ENCODE measurements at places on chromosomes 7 and 10.

DNA sequence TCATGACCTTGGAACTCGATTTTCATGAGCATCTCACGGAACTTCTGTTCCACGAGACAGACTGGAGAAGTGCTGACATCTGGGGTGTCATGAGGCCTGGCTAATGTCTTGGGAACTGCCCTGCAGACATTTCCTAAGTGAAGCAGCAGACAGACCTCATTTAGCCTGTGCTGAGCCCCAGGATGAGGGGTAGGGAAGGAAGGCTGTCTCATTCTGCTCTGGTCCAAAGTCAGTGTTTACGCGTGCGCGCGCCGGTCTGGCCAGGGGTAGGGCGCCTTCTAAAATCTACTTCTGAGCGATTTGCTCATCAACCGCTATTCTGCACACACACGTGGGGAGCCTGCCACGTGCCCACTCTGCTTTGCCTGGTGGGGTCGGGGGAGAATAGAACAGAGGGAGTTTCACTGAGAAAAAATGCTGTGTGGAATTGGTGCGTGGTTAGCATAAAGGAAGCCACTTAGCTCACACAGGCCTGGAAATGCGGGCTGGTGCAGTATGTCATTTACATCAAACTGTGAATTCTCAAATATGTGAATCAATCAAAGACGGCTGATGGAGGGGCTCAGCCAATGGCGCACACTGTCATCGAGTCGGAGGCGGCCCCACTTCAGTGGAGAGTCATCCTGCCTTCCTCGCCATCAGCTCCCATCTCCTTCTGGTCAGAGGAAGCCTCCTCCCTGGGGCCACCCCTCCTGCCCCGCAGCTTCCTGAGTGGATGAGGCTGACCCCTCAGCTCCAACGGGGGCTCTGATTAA, 335.1 kb downstream of the ADARB2 start:
- no peak for DNase-seq

DNA sequence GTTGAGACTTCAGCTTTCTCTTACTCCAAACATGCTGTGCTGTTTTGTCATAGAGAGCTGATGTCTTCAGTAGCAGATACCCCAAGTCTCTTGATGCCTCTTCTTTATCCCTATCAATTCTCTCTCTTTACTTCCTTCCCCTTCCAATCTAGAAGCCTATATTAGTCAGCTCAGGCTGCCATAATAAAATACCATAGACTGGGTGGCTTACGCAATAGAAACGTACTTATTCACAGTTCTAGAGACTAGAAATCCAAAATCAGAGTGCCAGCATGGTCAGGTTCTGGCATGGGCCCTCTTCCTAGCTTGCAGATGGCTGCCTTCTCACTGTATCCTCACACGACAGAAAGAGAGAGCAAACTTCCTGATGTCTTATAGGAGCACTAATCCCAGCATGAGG, 9.0 kb upstream of the GARS1 start:
- no peak for DNase-seq

- no peak for DNase-seq
Measured at GRCh38 chr7:108464743-108465142, 8.5 kb upstream of the NRCAM start.

- no peak for DNase-seq
Measured at GRCh38 chr10:132712291-132712690, 73.7 kb downstream of the NKX6-2 start.

GRCh38 chr10:77463967-77464745, 173.5 kb downstream of the KCNMA1 start:
- DNase-seq: no peak

DNA sequence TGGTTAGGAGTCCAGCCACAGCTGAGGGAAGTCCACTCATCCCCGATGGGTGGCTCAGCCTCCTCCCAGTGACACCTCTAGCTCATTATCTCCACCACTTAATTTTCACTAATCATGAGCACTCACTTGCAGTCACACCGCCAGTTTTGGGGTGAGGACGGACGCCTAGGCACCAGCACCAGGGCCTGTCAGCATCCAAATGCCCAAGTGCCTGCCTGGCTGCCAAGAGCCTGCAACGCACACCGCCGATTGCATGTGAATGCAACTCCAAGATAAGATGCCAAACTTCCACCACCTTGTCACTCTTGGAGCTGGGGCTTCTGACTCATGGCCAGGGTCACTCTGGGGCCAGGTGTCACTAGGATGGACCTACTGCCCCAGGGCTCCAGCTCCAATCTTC, 24.4 kb upstream of the SMARCD3 start:
- DNase-seq: no peak

GRCh38 chr7:24496036-24496435, 77.2 kb upstream of the PALS2 start:
- no peak for DNase-seq

DNA sequence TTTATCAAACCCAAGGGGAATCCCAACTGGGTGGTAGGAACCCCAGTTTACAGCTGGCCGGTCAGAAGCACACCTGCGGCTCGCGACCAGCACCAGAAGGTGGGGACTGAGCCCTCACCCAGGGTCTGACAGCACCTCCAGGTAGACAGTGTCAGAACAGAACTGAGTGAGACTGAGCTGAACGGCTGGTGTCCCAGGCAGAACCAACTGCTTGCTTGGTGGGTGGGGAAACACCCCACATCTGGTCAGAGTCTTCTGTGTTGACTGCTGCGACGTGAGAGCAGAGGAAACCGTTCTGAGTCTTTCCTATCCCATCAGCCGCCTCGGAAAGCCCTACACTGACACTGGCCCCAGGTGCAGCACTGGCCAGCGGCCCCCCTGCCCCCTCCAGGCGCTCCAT, 160.7 kb downstream of the MAD1L1 start:
- no peak for DNase-seq

DNA sequence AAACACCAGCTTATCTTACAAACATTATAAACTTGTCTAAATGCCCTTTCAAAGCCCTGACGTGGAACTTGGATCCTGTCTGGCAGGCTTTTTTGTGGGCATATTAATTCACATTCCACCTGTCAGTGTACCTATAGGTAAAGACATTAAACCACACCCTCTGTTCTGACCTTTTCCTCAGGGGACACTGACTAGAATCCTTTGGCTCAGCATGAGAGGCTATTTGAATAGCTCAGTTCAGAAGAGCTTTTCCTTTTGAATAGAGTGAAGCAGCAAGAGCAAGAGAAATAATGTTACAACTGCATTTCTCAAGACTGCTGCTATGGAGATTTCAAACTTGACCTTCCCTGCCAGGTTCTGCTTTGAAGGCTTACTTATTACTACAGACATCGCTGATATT, 76.9 kb downstream of the CYP51A1 start:
- DNase-seq: no peak

DNA sequence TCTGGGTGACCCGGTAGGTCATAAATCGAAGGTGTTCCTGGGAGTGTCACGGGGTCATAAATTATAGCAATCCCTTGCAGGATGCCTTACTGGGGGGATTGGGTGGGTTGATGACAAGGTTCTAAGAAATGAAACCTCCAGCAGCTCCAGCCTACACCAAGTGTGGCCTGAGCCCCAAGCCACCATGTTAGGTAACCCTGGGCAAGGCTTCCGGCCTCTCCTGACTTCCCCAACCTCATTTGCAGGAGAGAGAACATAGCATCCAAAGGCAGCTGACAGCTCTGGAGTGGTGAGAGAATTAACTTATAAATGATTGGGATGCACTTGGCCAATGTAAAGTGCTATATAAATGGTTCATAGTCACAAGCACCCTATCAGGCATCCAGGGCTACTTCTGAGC, 52.8 kb upstream of the TMEM273 start:
- DNase-seq: no peak

DNA sequence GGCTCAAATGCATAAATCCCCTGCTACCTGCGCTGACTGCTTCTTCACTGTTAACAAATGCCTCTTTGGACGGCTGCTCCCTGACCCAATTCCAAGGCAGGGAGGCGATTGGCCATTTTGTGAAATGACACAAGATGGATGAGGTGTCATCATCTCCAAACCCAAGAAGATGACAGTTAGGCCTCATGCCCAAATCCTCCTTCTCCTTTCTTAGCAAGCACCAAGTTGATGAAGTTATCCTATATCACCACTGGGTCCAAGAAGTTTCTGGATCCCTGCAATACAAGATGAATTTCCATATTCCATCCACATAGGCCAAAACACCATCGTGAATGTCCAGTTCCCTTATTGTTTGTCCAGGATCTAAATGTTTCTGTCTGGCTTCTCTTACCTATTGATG, 98.5 kb upstream of the RAB11FIP2 start:
- no peak for DNase-seq

DNA sequence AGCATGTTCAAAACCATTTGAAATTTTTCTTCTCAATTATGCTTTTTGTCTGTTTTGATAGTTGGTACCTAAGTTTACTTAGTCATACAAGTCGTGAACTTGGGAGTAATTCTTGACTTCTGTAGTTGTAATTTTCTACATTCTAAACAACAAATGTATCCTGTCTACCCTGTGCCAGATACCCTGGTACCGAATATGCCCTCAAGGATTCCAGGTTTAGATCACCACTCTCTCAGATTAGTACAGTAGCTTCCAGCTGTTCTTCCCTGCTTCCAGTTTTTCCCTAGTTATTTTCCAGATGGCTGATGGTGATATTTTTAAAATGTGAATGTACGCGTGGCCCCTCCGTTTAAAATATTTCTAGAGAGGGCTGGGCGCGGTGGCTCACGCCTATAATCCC, 6.5 kb downstream of the STAM start:
- no peak for DNase-seq

DNA sequence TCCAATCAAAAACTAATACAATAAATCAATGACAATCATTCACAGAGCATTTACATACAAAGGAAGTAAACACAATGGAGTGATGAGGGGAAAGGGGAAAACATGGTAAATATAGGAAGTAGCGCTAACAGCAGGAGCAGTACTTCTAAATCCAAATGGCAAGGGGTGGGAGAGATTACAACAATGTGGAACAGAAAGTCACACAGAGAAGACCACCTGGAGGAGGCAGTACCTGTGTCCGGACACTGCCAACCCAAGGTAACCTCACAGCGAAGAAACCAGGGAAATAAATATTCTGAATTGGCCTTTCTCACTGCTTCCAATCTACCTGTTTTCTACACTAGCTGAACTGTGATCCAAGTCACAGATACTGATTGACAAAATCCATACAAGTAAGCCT, 58.2 kb downstream of the ABI1 start:
- DNase-seq: no peak

DNA sequence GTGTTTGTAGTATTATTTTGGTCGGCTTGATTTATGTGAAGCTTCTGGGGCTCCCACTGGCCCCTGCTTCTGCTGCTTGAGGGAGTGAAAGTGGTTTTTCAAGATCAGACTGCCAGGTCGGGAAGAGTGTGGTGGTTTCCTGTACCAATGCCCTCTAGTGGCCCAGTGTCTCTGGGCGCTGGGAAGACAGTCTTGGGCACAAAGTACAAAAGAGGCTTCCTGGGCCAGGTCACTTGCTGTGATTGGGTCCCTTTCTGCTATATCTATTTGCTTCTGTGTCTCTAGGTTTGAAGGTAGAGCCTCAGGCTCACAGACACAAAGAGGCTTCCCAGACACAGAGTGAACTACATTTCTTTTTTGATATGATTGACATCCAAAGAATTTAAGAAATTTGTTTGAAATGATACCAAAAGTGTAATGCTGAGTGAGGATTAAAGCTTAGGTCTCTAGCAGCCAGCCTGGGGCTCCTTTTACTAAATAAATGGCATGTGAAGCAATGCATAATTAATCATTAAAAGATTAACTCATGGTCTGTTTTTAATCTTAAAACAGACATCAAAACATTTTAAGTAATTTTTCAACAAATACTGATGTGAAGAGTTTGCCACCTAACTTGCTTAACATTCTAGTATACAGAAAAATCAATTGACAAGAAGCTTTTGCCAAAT, 36.3 kb downstream of the ABCB1 start:
- no peak for DNase-seq

GRCh38 chr10:79940431-79940830, 8.5 kb downstream of the SFTPD start:
- no peak for DNase-seq

DNA sequence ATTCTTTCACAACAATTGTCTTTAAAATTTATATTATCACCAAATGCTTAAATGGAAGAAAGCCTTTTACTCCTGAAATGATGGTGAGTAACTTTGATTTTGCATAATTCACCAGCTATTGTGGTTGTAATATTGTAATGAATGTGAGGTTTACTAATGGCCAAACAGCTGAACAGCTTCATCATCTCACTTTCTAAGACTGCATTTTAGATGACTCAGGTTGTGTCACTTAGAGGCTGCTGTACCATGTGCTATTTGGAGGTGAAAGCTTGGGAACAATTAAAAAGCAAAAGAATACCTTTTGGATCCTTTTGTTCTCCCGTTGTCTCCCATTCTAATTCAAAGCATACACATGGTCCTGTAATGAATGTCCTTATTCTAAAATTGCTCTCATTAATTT, 604.0 kb upstream of the PFKP start:
- DNase-seq: no peak

- DNase-seq: no peak
Measured at GRCh38 chr7:111264981-111265380, 174.1 kb downstream of the LRRN3 start.

GRCh38 chr7:82548141-82548688, 104.6 kb upstream of the CACNA2D1 start:
- DNase-seq: no peak

DNA sequence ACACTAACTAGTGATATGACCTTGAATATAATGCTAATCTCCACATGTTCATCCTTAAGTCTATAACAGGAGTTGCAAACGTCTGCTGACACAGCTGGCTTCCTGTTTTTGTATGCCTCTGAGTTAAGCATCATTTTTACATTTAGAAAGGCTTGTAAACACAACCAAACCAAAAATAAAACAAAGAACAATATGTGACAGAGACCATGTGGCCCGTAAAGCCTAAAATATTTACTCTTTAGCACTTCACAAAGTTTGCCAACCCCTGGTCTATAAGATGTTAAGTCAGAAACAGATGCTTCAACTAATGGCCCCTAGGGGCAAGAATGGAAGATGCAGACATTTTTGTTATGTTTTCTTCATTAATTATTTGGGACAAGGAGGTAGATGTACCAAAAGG, 109.3 kb downstream of the CPEB3 start:
- no peak for DNase-seq

GRCh38 chr7:152158801-152159587, 133.5 kb downstream of the GALNT11 start:
- no peak for DNase-seq

DNA sequence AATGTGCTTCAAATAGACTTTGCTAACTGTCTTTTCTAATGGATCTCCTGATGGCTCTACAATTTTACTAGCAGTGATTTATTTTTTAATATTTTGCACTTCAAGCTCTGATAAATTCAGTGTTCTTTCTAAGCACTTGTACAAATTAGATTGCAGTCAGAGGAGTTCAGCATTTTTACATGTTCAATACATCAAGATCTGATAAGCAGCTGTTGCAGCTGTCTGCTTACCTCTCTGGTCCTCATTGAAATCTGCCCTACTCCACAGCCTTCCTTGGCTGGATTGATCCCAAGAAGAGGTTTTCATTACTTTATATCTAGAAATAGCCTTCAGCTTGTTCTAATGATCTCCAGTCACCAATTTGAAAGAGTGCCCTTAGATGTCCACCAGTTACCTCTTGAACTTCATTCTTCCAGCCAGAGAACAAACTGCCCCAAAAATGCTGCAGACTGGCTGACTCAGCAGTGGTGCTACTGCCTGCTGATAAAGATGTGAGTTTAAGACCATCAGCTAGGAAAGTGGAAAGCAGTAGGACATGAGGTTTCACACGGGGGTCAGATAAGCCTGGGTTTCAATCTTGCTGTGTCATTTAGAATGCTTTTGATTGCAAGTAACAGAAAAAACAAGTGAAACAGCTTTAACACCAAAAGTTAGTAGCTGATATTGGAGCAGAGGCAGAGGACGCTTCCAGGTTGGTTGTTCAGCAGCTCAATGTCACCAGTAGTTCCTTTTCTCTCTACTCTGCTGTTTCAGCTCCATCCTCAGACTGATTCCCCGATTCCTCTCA, 350.9 kb upstream of the NPVF start:
- no peak for DNase-seq

Data from activated CD8-positive, alpha-beta memory T cell treated with anti-CD3 and anti-CD28 coated beads for 4 hours (primary cell).